ENCODE measurements at places on chromosomes 12 and 14.

DNA sequence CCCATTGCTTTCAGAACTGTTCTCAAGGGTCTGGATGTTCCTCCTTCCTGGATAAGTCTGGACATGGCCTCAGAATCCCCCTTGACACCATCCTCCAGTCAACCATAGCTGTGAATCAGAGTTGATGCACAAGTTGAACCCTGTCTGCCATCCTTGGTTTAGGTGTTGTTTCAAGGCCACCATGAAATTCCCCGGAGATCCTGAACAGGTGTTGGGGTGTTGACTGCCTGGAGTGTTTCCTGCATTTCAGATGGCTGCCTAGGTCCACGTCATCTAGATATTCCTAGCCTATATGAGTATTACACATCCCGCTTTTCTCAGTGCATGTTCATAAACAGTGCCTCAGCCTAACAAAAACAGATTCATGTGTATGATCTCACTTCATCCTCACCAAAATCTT, 86.7 kb upstream of the PWP1 start:
- DNase-seq: no peak

DNA sequence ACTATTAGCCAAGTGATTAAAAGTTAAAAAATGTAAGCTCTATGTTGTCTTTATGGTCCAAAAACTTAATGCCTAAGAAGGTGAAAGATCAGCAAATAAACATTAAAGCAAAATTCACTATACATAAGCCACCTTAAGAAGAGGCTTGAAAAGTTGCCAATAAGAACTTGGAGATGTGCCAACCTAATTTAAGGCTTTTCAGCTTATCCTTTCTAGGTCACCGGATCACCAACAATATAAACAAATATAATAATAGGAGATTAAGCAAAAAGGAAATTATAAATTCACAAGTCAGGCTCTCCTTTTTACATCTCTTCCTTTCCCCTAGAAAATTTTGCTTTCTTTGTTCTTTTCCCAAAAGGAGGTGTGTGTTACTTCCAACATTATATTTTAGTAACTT, 30.9 kb downstream of the SLC2A3 start:
- DNase-seq: peak; percentile 91

GRCh38 chr14:103109535-103110441, 13.5 kb upstream of the TNFAIP2 start:
- DNase-seq: peak; percentile 60

- DNase-seq: peak; percentile 97
Observed at GRCh38 chr12:103929046-103929783, 995 bp upstream of the HSP90B1 start.

- no peak for DNase-seq
Observed at GRCh38 chr12:24111086-24111485, 161.6 kb upstream of the SOX5 start.

- no peak for DNase-seq
Observed at GRCh38 chr14:20493634-20494033, 11.7 kb upstream of the RNASE10 start.

- DNase-seq: peak; percentile 67
Observed at GRCh38 chr12:44015333-44015941, 179.6 kb downstream of the TMEM117 start.

DNA sequence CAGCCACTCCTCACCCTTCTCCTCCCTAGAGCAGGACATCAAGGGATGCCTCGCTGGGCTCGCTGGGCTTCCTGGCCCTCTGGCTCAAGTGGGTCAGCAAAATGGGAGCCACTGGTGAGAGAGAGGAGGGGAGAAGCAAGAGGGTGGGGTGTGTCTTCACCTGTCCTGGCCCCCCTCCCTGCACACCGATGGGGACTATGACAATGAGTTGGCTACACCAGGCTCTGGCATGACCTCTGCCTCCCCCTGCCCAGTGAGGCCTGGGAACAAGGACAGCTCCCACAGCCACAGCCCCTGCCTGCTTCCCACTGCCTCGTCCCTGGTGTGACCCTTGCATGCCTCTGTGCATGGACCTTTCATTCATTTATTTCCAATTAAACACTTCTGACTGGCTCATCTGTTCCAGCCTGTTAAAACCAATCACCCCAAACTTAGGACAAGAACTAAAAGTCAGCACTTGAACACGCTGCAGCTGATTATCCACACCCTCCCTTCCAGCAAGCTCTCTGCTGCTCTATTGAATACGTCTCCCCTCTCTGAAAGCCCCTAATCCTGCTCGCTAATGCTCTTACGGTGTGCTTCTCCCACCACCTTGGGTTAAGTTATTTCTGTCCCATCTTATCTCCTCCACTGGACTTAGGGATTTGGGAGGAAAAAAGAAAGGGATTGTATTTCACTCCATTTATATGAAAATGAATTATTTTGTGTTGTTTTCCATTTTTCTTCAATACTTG, 5.8 kb upstream of the PPP2R5C start:
- no peak for DNase-seq

GRCh38 chr12:14779834-14780233, 23.4 kb downstream of the WBP11 start:
- no peak for DNase-seq

- DNase-seq: peak; percentile 96
Observed at GRCh38 chr12:7144414-7145120, 14.4 kb downstream of the CLSTN3 start.

- no peak for DNase-seq
Observed at GRCh38 chr12:89225401-89225800, 126.9 kb downstream of the DUSP6 start.

DNA sequence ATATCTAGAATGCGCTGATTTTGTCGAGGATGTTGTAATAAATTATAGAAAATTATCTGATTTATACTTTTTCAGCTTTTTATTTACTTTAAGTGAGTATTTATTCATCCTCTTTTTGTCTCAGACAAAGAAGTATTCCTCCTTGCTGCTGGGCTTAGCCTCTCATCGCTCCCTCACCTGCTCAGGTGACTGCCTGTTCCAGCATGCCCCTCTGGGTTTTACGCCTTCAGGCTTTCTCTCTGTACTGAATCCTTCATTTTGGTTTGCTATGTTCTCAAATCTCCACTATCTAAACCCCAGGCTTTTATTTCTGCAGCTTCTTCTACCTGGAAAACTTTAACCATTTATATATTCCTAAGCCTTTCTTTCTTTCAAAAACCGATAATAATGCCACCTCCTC, 1650.9 kb upstream of the SEL1L start:
- peak; percentile 50 for DNase-seq

GRCh38 chr12:93682846-93683261, 5.7 kb downstream of the CRADD start:
- no peak for DNase-seq

DNA sequence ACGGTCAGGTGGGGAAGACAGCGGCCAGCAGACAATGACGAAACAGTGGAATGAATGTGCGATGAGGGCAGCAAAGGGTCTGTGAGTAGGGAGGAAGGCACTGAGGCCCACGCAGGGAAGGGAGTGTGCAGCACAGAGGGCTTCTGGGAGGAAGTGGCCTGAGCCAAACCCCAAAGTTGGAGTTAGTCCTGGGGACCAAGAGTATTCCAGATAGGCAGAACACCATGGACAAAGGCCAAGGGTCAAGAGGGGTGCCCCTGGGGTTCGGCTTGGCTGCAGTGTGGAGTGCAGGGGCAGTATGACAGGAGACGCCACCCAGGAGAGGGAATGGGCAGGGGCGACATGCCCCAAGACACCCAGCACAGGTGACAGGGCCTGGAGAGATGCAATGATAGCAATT, 58.8 kb downstream of the CHGA start:
- DNase-seq: no peak

DNA sequence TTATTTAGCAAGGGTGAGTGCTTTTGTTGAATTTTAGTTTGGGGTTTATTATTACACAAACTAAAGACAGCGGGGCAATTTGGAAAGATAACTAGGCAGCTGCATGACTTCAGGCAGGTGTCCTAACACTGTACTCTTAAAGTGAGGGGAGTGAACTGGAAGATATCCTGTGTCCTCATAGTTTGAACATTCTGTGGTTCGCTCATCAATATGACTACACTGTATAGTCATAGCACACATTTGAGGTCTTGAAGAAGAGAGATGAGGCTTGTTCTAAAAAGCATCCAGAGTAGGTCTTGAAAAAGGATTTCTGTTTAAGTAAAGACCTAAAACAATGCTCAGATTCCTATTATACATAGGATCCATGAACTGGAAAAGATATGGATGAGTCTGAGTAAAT, 1.7 kb upstream of the MAP3K9 start:
- DNase-seq: no peak

- no peak for DNase-seq
Observed at GRCh38 chr14:101830271-101830670, 68.8 kb downstream of the PPP2R5C start.

- no peak for DNase-seq
Observed at GRCh38 chr12:127619869-127620734, 646.9 kb upstream of the TMEM132C start.

- DNase-seq: no peak
Observed at GRCh38 chr12:121908702-121909101, 9.7 kb upstream of the CFAP251 start.

GRCh38 chr12:101768781-101769180, 29.5 kb upstream of the SYCP3 start:
- DNase-seq: no peak

DNA sequence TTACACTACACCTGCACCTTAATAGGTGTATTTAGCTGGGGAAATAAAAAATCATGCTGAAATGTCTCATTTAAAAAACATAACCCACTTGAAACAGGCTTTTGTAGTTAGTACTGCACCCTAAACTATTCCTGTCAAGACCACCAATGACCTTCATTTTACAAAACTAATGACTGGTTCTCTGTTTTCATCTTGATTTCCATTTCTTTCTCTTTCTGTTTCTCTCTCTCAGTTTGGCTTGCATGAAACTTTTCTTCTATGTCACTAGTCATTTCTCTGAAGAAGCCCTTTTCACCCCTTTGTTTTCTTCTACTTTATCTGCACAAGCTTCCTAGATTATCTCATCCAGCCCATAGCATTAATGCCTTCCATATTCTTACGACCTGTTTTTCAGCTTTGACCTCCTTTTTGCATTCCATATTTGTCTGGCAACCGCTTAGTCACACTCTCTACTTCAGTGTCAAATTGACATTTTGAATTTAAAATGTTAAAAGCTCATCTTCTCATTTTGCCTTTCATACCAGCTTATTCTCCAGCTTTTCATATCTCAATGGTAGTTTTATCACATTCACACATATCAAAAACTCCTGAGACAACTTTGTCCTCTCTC, 32.7 kb upstream of the KLRF1 start:
- no peak for DNase-seq

DNA sequence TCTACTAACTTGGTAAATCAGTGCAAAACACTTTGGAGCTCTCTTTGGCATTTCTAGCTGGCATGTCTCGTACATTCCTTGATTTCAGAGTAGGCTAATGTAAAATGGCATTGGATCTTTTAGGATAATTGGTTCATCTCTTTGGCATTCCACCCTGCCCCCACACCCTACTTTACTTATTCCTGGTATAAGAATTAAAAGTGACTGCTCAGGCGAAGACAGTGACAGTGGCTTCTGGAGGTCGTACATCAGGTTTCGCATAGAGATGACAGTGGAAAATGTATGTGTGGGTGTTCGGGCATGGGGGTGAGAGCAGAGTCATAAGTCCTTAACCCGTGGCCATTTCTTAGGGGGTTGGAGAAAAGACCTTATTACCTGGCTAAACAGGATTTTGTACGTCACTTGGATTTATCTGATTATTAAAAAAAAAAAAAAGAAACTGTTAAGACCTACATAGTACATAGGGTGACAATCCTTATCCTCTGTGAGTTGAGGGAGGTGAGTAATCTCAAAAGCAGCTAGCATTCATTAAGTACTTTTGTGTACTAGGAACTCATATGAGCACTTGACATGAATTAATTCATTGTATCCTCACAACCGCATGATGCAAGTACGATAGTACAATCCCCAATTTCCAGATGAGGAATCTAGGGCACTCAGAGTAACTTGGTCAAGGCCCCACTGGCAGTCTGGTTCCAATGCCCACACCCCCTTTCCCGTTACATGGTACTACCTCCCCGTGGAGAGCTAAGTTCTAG, 22.4 kb upstream of the KCNK13 start:
- no peak for DNase-seq

- peak; percentile 86 for DNase-seq
Observed at GRCh38 chr14:78836777-78837176, 666.6 kb downstream of the NRXN3 start.

GRCh38 chr14:22515929-22516328, 73.1 kb downstream of the DAD1 start:
- no peak for DNase-seq

- DNase-seq: no peak
Observed at GRCh38 chr14:105854600-105855245, 328.3 kb downstream of the TMEM121 start.

- DNase-seq: peak; percentile 31
Observed at GRCh38 chr14:30496852-30497251, 62.1 kb upstream of the G2E3 start.

GRCh38 chr14:99229654-99230207, 42.3 kb downstream of the BCL11B start:
- DNase-seq: no peak

- DNase-seq: peak; percentile 70
Observed at GRCh38 chr12:26125400-26126339, 833 bp upstream of the BHLHE41 start.

GRCh38 chr12:22431693-22432251, 97.3 kb upstream of the ST8SIA1 start:
- DNase-seq: no peak

DNA sequence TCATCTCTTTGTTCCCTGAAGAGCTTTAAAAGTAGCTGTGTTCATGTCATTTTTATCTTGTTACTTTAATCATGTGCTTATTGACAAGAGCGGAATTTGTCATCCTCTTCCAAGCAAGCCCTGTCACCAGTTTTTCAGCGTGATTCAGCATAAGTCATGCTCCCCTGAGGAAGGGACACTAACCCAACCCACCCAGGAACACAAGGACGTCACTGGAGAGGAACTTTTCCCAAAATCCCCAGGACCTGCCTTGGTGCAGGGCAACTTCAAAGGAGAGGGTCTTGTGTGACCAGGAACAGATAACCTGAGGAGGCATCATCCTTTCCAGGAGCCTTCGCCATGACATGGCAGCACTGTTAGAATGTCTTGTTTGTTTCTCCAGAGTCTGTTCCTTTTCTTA, 107.1 kb upstream of the DIO3 start:
- DNase-seq: no peak

- DNase-seq: no peak
Observed at GRCh38 chr12:106362971-106363370, 5.4 kb downstream of the POLR3B start.

DNA sequence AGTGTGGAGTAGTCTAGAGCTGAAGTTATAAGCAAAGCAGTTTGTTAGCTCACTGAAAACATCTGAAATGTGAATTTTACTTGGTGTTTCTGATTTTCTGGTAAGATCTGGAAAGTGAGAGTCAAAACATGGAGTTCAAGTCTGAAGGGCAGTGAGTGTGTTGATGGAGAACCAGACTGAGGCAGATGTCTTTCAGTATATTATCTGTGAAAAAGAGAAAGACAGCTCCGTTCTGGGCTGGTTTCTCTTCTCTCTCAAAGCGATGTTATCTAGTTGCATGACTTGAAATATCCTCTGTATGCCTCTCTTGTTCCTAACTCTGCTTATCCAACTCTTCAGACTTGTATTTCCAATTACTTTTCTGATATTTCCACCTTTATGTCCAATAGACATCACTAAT, 381.9 kb upstream of the RGS6 start:
- no peak for DNase-seq
